ENCODE measurements at places on chromosomes 7 and 10. TPM values are rescaled to one million over a fixed set of nuclear protein-coding genes. Genes with fewer than 3 reads are reported as not detected.
A peak's percentile ranks its signal among the peaks of the same experiment; 100 is the strongest.

DNA sequence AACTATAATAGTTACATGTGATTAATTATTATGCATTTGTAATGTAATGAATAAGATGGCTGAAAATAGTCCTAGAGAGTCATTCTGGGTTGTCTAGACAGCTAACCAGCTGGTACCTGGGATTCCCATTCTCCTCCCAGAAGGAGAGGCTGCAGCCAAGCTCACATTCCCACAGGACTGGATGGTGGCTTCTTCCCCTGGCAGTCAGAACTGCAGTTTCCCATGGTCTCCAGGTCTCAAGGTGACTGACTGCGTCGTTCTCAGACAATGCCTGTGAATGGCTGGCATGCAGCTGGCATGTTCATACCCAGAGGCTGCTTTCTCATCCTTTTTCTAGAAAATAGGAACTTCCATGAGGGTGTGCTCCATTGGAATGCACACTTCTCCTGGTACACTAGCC lies 21.3 kb downstream of the TAS2R16 start:
- DNase-seq = no peak

SLC13A4 gene
- not detected for total RNA-seq

DNA sequence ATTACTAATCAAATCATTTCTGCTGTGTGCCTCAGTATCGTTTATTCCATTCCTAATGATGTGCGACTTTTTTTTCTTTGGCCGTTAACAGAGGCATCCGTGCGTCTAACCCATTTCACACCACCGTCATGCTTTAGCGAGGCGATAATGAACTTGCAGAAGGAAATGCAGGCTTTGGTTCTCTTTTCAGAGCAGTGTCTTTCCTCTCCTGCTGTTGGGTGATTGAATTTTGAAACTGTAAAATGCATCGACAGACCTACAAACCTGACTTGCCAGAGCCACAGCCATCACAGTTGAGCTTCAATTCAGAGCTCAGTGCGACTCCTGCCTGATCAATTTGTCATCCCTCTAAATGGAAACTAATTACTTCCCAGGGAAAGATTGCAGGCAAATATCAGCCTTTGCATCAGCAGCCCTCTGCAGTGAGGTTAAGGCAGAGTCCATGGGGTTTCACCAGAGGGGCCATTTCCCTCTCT lies 486.0 kb upstream of the GALNT17 start:
- no peak for DNase-seq

DNA sequence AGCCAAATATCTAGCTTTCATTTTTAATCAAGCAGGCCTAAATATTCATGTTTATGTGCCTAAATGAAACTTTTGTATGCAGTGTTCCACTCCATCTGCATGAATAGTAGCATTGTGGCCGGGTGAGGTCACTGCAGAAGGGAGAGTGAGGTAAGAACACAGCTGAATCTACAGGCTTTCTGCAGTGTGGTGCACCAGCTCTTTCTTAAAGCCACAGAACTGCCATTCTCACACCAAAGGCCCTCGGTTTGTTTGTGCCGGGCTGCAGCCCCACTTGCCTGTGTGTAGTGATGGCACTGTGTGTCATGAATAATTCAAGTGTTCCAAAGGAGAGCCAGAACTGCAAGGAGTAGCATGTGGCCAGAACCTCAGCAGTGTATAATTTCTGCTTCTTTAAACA lies 204.1 kb downstream of the TRIL start:
- DNase-seq = no peak

CDHR1 gene
- 108 TPM for total RNA-seq

TMEM176A gene
- total RNA-seq = 0.35 TPM

GRCh38 chr7:25911738-25912607 lies 240.0 kb upstream of the NFE2L3 start:
- no peak for DNase-seq

- DNase-seq = no peak
Measured at GRCh38 chr10:122458693-122459092, 2.7 kb upstream of the HTRA1 start.

DNA sequence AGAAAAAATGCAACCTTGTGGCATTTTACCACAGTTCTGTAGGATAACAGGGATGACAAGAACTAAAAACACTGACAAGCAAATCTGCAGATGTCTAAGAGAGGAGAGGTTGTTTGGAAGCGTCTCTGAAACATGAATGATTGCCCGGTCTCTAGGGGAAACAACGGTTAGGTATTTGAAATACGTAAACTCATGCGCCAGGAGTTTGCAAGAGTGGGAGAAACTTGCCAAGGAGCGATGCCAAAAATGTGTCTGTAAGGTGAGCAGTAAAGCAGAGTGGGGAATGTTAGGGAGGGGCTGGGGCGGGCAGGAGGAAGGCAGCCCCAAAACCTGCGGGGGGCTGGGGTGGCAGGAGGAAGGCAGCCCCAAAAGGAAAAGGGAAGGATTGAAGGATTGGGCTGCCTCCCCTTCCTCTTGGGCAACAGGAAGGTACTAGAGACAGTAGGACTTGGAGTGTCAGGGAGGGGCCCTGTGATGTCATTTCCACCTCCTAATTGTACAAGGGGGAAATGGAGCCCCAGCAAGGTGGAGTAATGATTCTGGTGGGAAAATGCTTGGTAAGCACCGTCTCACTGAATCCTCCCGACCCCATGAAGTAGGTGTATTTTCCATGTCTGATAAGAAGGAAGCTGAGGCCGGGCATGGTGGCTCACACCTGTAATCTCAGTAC lies 33.2 kb upstream of the PLEKHA1 start:
- no peak for DNase-seq

DNA sequence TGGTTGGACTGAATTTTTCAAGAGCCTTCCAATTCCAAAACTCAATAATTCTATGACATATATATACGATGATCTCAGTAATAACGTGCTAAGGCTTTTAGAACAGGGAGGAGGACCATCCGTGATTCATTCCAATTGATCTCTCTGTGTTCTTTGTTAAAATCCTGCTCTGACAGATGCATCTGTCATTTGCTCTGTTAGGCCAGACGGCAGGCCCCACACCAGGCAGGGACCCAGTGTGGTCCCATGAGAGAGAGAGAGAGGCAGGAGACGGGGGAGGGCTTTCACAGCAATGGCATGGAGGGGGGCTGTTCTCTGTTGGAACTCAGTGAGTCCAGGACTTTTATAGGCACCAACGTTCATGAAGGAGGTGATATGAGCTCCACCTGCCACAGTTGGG lies 160.0 kb upstream of the INSYN2A start:
- no peak for DNase-seq

- DNase-seq = peak; percentile 42
Measured at GRCh38 chr7:1961701-1962276, 271.0 kb downstream of the MAD1L1 start.

DNA sequence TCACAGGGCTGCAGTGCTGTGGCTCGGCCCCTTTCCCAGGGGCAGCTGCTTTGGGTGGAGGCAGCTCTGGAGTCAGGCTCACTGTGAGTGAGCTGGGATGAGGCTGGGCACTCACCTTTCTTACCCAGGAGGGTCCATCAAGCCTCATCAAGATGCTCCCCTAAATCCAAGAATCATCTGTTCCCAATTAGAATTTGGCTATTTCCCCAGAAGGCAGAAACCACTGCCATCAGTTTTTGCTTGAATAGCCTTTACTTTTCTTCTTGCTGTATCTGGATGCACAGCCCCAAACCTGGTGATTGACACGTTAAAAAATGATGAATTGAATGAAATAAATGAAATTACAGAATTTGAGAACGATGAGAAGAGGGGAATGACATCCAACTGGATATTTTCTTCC lies 74.3 kb upstream of the LYZL1 start:
- DNase-seq = no peak

GJD4 gene
- total RNA-seq = not detected

DNA sequence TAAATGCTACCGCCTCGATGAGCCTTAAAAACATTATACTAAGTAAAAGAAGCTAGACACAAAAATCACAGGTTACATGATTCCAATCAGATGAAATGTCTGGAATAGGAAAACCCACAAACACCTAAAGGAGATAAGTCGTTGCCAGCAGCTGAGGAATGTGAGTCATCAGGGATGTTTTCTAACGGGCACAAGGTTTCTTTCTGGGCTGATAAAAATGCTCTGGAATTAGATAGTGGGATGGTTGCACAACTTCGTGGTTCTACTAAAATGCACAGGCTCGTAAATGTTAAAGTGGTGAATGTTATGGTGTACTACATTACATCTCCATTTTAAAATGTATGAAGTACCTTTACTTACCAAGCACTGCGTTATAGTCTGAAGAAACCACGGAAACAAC lies 9.7 kb downstream of the ABLIM1 start:
- peak; percentile 90 for DNase-seq

- DNase-seq = no peak
Measured at GRCh38 chr10:83925133-83925532, 214.2 kb upstream of the GHITM start.

GRCh38 chr7:1956141-1956540 lies 276.6 kb downstream of the MAD1L1 start:
- DNase-seq = no peak

PTPRZ1 gene
- not detected for total RNA-seq

EVX1 gene
- total RNA-seq = not detected

- peak; percentile 46 for DNase-seq
Measured at GRCh38 chr7:1169409-1170368, 9.7 kb upstream of the ZFAND2A start.

DNA sequence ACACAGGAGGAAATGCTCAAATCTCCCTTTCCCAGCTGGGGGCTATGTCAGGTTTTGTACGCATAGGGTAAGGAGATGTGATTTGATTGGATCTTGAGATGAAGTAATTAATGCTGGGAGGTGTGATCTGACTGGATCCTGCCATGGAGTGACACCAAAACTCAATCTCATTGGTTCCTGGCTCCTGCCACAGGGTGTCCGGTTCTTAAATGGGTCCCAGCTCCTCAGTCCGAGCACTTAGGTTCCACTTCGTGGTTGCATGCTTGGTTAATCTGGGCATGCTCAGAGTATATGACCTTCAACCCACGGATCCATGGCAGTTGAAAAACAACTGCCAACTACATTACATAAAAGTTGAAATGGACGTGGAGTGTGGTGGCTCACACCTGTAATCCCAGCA lies 3.1 kb upstream of the ZNF12 start:
- DNase-seq = no peak

PLPP4 gene
- 30.3 TPM for total RNA-seq

MRC1 gene
- 0.17 TPM for total RNA-seq

All from renal cortical epithelial cell (primary cell).